Keratinocyte (primary cell): ENCODE measurements at places on chromosomes 16 and 17.

DNA sequence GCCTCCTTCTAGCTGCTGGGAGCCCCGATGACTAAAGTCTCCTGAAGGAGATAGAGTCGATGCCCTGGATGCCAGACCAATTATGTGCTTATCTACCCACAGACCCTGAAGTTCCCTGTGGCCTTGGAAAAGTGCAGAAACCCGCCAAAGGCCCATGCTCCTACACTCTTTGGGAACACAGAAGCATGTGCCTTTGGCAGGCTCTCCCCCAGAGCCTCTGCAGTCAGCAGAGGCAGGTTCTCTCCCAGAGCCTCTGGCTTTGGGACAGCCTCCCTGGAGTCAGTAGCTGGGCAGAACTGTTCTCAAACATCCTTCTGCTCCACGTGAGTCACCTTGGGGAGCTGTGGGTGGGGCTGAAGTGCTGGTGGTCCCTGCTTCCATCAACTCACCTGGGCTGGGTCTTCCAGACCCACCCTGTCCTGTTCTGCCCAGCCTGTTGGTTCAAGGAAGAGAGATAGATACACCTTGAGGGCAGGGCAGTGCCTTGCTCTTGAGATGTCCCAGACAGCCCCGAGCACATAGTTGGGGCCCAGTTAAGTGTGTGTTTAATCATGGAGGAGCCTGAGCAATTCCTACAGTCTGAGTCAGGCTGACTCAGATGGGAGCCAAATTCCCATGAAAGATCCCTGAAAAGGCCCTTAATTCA is 3.2 kb upstream of the CDK5RAP3 start:
- peak; percentile 98 for DNase-seq

- no peak for DNase-seq
These were observed 755 bp upstream of the C16orf89 start for GRCh38 chr16:5066511-5066910.

DNA sequence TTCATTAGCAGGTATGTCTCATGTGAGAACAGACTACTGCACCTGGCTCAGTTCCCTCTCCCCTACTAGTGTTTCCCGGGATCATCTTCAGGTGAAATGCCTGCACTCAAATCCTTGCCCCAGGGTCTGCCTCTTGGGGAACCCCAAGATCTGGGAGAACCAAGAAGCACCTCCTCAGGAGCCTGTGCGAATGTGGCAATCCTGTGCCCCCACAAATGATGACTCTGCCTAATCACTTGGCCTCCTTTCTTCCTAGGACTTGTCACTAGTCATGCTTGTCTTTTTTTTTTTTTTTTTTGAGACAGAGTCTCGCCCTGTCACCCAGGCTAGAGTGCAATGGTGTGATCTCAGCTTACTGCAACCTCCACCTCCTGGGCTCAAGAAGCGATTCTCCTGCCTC is 21.7 kb downstream of the ADAD2 start:
- DNase-seq, result no peak

GRCh38 chr16:64627781-64628180 is 494.1 kb downstream of the CDH11 start:
- DNase-seq, result no peak

- DNase-seq, result no peak
These were observed 631.9 kb upstream of the CA10 start for GRCh38 chr17:52790359-52790955.

DNA sequence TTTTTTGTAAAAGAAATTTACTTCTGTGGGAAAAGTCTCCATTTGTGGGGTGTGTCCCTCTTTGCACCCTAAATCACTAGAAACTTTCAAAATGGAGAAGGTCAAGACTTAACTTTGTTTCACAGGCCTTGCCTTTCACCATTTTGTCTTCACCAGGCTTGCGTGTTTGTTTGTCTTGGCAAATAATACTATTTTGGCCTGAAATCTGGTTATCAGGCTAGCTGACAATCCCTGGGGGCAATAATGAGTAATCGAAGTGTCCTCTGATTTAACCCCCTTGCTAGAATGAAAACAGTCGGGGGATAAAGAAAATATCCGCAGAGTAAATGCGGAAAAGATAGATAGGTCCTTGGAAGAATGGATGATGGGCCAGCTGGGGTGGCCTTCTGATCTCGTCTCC is 34.5 kb downstream of the SLC39A11 start:
- DNase-seq, result no peak

DNA sequence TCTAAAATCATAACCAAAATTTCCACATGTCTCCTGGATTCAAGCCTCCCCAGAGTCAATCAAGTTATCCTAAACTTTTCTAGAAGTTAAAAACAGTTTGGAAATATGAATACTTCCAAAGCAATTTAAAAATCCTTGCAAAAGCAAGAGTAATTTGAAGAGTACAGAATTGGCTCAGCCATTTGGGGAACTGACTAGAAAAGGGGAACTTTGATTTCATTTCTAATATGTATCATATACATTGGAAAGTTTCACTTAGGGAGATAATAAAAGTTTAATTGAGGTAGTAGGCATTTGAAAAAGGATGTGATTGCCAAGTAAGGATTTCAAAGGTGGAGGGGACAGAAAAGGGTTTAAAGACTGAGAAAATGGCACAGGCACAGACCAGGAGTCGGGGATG is 9.0 kb upstream of the SLFN12L start:
- DNase-seq, result no peak

GRCh38 chr17:48740537-48740936 is 12.0 kb upstream of the HOXB13 start:
- no peak for DNase-seq

DNA sequence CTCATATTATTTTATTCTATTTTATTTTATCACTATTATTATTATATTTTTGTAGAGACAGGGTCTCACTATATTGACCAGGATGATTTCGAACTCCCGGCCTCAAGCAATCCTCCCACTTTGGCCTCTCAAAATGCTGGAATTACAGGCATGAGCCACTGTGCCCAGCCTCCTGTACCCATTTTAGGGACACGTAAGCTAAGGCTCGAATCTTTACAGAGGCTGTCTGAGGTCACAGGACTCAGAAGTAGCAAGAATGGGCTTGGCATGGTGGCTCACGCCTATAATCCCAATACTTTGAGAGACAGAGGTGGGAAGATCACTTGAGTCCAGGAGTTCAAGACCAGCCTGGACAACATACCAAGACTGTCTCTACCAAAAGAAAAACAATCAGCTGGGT is 12.7 kb upstream of the ABAT start:
- DNase-seq, result no peak

GRCh38 chr16:46884513-46885293 is 541 bp downstream of the GPT2 start:
- no peak for DNase-seq

DNA sequence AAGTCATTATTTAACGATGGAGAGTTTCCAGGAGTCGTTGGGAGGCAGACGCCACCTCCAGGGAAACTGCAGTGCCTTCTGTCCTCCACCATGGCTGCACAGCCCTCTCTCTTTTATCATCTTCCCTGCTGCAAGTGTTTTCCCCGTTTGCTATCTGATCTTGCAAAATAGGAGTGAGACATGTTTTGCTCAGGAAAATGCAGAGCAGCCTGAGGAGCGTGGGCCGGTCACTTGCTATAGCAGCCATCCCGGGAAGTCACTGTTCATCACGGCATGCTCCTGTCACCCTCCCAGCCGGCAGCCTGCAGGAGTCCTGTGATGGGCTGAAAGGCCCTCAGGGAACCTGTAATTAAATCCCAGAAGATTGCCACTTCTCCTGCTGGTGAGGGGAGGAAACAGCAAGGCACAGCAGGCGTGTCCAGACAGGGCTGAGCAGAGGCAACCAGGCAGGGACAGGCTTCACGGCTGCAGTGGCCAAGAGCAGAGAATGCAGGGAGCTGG is 143.1 kb downstream of the GSG1L start:
- DNase-seq, result no peak

DNA sequence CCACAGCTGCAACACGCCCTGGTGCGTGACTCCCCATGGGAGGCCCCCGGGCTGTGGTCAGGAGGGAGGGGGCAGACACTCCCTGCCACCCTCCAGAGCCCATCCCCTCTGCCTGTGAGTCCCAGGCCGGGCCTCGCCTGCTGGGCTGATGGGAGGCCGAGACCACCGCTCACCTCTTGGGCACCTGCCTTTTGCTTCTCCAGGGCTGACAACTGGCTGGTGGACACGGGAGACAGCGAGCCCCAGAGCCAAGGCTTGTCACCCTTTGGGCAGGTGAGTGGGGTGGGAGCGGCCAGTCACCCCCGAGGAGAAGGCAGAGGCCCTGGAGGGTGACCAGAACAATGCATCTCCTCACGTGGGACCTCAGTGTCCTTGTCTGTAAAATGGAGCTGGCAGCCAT is 20.8 kb downstream of the CHMP1A start:
- no peak for DNase-seq

GRCh38 chr16:4383591-4384444 is 12.2 kb downstream of the VASN start:
- no peak for DNase-seq

DNA sequence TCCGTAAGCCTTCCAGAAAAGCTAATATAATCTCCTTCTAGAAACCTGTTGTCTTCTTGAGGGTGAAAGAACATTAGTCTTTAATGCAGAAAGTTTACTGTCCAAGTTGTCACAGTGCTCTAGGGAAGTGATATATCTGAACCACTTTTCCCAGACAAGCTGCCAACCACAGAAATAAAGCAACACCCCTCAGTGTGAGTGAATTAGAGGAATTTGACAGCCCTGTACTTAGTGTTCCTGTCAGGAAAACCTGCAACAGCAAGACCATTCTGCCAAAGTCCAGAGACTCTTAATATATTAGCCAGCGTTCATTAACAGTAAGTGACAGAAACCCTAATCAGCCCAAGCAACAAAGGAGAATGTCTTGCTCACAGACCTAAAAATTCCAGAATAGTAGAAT is 137.7 kb downstream of the KATNIP start:
- DNase-seq, result no peak

DNA sequence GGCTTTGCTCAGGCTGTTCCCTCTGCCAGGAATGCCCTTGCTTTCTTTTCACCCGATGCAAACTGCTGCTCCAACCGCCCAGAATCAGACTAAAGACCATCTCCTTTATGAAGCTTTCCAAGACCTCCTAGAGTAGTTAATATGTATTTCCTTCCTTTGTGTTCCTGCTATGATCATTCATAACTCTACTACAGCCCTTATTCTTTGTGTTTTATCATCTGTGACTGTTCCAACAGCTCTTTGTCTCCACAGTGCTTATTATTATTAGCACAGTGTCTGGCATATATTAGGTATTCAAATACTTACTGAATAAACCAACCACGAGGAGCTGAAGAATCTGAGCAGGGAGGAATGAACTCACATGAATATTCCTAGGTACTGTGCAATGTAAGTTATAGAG is 7.6 kb downstream of the PSME3IP1 start:
- no peak for DNase-seq

GRCh38 chr16:85259115-85259831 is 147.0 kb upstream of the CIBAR2 start:
- DNase-seq, result no peak
